ENCODE measurements at places on chromosomes 12 and 14.

GRCh38 chr12:9793779-9794395 is 33.2 kb upstream of the CD69 start:
- no peaks in the 10 kb centered on the region for H3K27me3 ChIP-seq
- no peak for DNase-seq
- H3K36me3 ChIP-seq = peaks cover 2% of the 10 kb centered on the region
- peaks cover 74% of the 10 kb centered on the region for H3K4me1 ChIP-seq
- H3K4me3 ChIP-seq = peak overlapping the region; percentile 71
- peak overlapping the region; percentile 86 for H3K27ac ChIP-seq

DNA sequence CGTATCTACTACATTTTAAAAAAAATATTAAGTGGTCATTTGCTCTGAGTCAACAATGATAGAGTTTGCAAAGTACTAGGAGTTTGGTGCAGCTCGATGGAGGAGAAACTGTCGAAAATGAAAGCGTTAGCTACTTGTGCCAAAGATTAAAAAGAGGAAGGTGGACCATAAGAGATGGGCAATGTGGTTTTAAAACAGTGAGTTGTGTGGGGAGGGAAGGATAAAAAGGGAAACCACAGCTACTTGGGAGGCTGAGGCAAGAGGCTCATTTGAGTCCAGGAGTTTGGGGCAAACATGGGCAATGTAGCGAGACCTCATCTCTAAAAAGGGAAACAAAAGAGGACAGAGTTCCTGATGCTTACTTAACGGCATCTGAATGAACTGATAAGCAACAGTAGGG is 18.2 kb upstream of the STRAP start:
- DNase-seq = no peak
- H3K27me3 ChIP-seq = peaks cover 29% of the 10 kb centered on the region
- peaks cover 8% of the 10 kb centered on the region for H3K4me1 ChIP-seq
- H3K27ac ChIP-seq = no peak overlapping the region
- peak overlapping the region; percentile 37 for H3K4me3 ChIP-seq

GRCh38 chr14:102131741-102132140 is 8.0 kb upstream of the WDR20 start:
- H3K4me3 ChIP-seq = no peak overlapping the region
- H3K27ac ChIP-seq = no peak overlapping the region
- no peaks in the 10 kb centered on the region for H3K4me1 ChIP-seq
- no peaks in the 10 kb centered on the region for H3K27me3 ChIP-seq
- H3K36me3 ChIP-seq = no peaks in the 10 kb centered on the region

GRCh38 chr12:124680863-124681778 is 113.7 kb upstream of the NCOR2 start:
- no peak for DNase-seq
- peaks cover 9% of the 10 kb centered on the region for H3K27me3 ChIP-seq
- no peak overlapping the region for H3K4me3 ChIP-seq
- H3K4me1 ChIP-seq = peaks cover 14% of the 10 kb centered on the region
- no peak overlapping the region for H3K27ac ChIP-seq

GRCh38 chr12:70508178-70508577 is 129.1 kb downstream of the PTPRB start:
- no peak overlapping the region for H3K4me3 ChIP-seq
- H3K4me1 ChIP-seq = no peaks in the 10 kb centered on the region
- H3K36me3 ChIP-seq = no peaks in the 10 kb centered on the region
- no peaks in the 10 kb centered on the region for H3K27me3 ChIP-seq
- no peak overlapping the region for H3K27ac ChIP-seq

DNA sequence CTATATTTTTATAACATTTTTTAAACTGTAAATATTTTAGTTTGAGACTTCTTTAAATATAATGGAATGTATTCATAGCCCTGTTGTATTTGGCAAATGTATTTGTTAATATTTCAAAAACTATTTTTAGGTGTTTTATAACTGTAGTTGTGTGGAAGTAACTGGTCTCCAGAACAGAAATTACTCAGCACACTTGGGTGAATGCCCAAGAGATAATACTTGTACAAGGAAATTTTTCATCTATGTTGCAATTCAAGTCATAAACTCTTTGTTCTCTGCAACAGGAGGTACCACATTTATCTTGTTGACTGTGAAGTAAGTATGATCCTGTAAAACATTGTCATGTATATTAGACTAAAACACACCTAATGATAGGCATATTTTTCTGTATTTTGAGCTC is 72.8 kb downstream of the SLCO1B3 start:
- H3K4me3 ChIP-seq = no peak overlapping the region
- no peak for DNase-seq

DNA sequence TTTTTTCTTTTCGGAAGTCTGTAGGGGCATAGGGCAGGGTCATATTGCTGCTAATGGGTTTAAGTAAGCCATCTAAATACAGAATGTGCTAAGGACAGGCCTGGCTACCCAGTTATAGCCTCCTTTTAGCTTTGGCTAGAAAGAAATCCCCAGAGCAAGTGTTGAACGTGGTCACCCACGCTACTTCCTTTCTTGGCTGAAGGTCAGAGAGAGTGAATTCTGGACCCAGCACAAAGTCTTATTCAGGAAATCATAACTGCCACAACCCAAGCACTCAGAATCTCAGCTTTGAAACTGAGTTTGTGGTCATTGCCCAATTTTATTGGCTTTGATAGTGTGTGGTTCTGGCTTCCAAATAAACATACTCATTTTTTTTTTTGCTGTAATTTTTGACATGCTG is 542.1 kb upstream of the ATP2B1 start:
- DNase-seq = no peak
- H3K27me3 ChIP-seq = peaks cover 9% of the 10 kb centered on the region
- H3K36me3 ChIP-seq = no peaks in the 10 kb centered on the region

GRCh38 chr12:46535376-46535775 is 162.8 kb upstream of the SLC38A2 start:
- peaks cover 14% of the 10 kb centered on the region for H3K4me1 ChIP-seq
- DNase-seq = no peak
- H3K27ac ChIP-seq = no peak overlapping the region
- H3K27me3 ChIP-seq = no peaks in the 10 kb centered on the region
- peaks cover 10% of the 10 kb centered on the region for H3K36me3 ChIP-seq

- no peak for DNase-seq
- peaks cover 15% of the 10 kb centered on the region for H3K4me1 ChIP-seq
- no peaks in the 10 kb centered on the region for H3K36me3 ChIP-seq
- H3K27ac ChIP-seq = no peak overlapping the region
- no peak overlapping the region for H3K4me3 ChIP-seq
These were observed 113.6 kb upstream of the SFSWAP start for GRCh38 chr12:131597333-131597732.
